ENCODE measurements at places on chromosomes 7 and 10. TPM values are rescaled to one million over a fixed set of nuclear protein-coding genes. Genes with fewer than 3 reads are reported as not detected.

OR13A1 gene
- total RNA-seq: not detected

ARHGEF35 gene
- total RNA-seq: 1.4 TPM

SEC61G gene
- 158 TPM for total RNA-seq

VAX1 gene
- 4.6 TPM for total RNA-seq

LRIT1 gene
- total RNA-seq: not detected

IKZF1 gene
- 3.7 TPM for total RNA-seq

DPYSL4 gene
- total RNA-seq: 50.3 TPM

GPNMB gene
- 7.2 TPM for total RNA-seq

ZNF277 gene
- 53.5 TPM for total RNA-seq

NKX2-3 gene
- total RNA-seq: not detected

ODAD2 gene
- total RNA-seq: 5.5 TPM

TMEM106B gene
- total RNA-seq: 75.9 TPM

FAM25A gene
- not detected for total RNA-seq

CSTF2T gene
- 46.6 TPM for total RNA-seq

CXCL12 gene
- total RNA-seq: 13.1 TPM

GPR22 gene
- 27.2 TPM for total RNA-seq

YKT6 gene
- 74.3 TPM for total RNA-seq

DLX5 gene
- total RNA-seq: 9.2 TPM

SORCS3 gene
- 25.8 TPM for total RNA-seq

NUDT13 gene
- 0.92 TPM for total RNA-seq

ZCCHC24 gene
- 15.2 TPM for total RNA-seq

BRI3 gene
- 29.1 TPM for total RNA-seq

SPDYE11 gene
- total RNA-seq: not detected

Data from diencephalon (tissue), 1 donor.